Tibial nerve (tissue), 4 donors: ENCODE measurements at places on chromosomes 7 and 10. TPM values are rescaled to one million over a fixed set of nuclear protein-coding genes. Genes with fewer than 3 reads are reported as not detected.

PLXDC2 gene
- total RNA-seq: 79.2 TPM

TDRD1 gene
- under 0.01 TPM for total RNA-seq

PRPS1L1 gene
- total RNA-seq: not detected

SH2D4B gene
- not detected for total RNA-seq

ENO4 gene
- 1.2 TPM for total RNA-seq

TAS2R3 gene
- 5.9 TPM for total RNA-seq

GNAT3 gene
- not detected for total RNA-seq

EGR2 gene
- 35.4 TPM for total RNA-seq

NEUROD6 gene
- not detected for total RNA-seq
